ENCODE measurements at places on chromosomes 12 and 14.

DNA sequence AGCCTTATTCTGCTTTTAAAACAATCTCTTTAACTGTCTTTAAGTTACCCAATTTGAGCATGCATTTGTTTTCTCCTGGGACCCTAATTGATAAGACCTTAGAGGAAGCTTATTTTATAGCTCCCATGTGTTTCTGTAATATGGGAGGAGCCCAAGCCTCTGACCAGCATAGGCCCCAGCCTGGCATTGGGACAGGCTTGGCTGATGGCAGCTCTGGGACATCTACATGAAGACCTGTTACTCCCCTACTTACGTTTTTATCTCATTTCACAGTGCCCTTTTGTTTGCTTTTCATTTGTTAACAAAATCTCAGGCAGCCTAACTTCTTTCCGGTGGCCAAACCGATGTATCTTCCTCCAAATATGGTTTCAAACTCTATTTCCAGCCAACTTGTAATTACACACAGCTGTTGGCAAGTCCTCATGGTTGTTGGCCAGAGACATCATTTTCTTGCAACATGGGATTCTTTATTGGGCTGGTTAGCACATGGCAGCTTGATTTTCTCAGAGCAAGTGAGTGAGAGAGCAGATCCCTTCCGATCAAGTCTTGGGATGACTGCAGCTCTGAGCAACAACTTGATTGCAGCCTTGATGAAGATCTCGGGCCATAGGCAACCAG, 1117.5 kb downstream of the AACS start:
- DNase-seq = no peak

- DNase-seq = no peak
Measured at GRCh38 chr12:1878214-1878613, 40.2 kb downstream of the CACNA2D4 start.

DNA sequence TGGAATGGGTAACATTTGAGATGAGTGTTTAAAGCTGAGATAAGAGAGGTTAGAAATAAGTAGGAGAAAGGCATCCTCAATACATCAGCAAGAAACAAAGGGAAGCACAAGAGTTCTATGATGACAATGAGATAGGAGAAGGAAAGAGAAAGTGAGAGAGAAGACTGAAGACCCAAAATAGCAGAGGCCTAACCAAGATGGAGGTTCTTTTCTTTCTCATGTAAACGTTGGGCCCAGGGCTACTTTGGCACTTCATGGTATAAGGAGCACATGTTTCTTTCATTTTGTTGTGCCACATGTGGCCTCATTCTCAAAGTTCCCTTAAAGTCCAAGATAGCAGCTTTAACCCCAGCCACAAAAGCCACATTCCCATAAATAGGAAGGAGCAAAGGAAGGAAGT, 120.5 kb upstream of the RMST start:
- no peak for DNase-seq

DNA sequence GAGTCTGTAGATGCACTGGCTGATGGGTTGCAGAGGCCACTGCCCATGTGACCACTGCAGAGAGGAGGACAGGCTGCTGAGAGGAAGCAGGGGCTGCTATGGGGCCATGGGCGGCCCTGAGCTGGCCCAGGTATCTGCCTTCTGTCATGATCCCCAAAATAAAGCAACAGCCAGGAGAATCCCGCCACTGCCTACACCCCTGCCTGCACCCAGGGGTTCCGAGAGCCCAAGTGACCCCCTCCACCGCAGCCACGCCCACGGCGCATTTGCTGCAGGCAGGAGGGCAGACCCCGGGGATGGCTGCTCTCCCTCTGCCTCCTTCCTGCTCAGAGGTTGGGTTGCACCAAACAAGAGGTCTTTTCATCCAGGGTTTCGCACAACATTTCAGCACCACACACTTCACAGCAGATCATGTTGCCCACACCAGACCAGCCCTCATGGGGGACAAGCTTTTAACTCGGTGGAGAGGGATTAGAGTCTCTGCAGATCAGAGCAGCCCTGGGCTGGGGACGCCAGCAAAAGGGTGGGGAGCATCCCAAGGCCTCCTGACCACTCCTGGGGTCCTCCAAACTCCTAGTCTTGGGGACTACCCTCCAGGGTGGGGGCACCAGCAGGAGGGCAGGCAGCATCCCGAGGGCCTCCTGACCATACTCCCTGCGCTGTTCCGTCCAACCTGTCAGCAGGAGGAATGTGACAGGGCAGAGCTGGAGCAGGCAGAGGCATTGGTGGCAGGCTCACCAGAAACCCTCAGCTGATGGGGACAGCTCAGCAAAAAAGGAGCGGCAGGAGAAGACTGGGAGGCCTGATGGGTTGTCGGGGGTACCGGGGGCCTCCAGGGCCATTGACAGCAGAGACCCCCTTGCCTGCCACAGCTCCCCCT, 14.1 kb downstream of the CCDC85C start:
- DNase-seq = no peak

- DNase-seq = no peak
Measured at GRCh38 chr12:109604132-109604585, 30.6 kb downstream of the MVK start.

DNA sequence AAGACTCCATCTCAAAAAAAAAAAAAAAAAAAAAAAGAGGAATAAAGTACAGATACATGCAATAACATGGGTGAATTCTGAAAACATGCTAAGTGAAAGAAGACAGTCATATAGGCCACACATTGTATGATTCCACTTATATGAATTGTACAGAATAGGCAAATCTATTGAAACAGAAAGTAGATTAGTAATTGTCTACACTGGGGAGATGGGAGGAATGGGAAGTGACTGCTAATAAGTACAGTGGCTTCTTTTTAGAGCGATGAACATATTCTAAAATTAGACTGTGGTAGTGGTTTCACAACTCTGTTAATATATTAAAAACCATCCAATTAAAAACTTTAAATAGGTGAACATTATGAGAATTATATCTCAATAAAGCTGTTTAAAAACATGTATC, 74.4 kb downstream of the ANKS1B start:
- no peak for DNase-seq

DNA sequence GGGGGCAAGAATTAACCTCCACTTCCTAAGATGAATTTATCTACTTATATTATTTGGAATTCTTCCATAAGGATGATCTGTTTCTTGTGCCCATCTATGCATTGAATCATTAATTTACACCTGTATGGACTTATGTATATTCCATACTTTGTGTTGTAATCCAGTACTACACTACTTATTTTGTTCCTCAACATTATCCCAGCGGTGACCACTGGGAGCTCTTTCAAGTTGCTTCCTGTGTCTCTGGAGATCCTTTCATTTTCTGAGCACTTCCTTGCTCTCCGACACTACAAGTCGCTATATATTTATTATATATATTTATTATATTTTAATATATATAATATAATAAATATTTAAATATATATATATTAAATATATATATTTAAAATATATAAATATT, 54.9 kb upstream of the SCN8A start:
- no peak for DNase-seq

DNA sequence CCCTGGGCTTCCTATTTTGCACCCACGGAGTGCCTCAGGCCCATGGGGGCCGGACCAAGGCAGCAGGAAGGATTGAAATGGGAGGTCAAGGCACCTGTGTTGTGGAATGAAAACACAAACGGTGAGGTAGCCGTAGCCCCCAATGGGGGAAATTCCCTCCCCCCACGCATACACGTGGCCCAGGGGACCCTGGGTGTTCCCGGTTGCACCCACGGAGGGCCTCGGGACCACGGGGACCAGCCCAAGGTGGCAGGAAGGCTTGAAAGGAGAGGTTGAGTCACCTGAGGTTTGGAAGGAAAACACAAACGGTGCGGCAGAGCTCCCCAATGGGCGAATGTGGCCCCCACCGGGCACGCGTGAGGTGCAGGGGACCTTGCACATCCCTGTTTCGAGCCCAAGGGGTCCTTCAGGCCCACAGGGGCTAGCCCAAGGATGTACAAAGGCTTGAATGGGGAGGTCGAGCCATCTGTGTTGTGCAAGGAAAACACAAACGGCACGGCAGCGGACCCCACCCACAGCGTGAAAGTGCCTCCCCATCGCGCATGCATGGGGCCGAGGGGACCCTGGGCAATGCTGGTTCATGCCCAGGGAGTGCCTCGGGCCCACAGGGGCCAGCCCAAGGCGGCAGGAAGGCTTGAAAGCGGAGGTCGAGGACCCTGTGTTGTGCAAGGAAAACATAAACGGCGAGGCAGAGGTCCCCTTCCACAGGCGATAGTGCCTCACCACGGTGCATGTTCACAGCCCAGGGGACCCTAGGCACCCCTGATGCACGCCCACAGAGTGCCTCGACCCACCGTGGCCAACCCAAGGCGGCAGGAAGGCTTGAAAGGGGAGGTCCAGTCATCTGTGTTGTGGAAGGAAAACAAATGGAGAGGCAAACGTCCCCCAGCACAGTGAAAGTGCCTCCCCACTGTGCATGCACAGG, 376.7 kb downstream of the ALG10 start:
- DNase-seq = peak; percentile 9

DNA sequence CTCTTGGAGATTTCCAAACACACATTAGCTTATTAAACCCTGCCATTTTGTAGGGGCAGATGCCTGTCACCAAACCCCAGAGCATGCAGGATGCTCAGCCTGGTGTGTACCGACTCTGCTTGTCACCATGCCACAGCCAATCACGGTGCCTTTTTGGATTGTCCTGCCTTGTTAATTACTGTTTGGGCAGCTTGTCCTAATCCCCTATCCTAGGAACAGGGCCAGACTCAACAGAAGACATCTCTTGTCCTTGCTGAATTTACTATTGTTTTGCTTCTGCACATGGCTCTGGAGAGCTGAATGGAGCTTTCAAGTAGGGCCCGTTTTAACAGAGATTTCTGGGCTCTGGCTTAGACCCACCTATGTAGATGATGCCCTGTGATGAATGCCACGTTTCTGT, 388.5 kb downstream of the AACS start:
- no peak for DNase-seq

- no peak for DNase-seq
Measured at GRCh38 chr14:103028161-103028767, 29.1 kb downstream of the CDC42BPB start.

- no peak for DNase-seq
Measured at GRCh38 chr14:87805315-87805723, 187.7 kb downstream of the GALC start.

GRCh38 chr14:51328064-51328771, 88.2 kb downstream of the TMX1 start:
- DNase-seq = no peak

DNA sequence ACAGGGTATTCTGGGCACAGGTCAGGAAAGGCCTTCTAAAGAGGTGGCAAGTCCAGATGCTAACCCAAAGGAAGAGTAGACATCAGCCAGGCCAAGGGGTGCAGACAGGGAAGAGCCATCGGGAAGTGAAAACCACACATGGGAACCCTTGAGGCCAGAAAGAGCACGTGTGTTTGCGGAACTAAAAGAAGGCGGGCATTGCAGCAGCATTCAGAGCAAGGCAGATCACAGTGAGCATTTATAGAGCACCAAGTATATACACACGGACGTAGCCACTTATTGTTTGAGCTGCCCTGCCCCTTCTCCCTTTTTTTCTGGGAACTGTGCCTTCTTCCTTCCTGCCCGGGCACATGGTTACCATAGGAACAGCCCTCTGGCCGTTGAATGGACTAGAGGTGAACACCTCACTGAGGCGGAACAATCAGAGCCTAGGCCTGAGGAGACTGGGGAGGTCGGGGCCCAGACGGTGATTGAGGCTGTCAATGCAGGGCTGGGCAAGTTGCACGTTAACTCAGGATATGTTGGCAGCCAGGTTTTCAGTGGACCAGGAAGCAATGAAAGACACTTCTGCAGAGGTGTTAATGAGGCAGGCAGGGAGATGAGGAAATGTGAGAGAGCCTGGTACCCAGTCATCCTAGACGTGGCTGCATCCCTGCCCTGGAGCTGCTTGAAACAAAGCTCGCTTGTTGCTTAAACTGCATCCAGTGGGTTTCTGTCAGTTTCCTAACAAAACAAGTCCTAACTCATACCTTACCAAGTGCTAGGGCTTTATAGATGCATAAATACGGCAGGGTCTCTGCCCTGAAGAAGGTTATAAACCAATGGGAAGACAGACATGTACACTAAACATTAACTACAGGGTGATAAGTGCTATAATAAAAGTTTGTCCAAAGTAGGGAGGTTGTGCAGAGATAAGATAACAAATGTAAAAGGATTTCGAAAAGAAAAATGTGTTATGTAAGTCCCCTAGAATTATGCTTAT, 34.2 kb downstream of the MOAP1 start:
- no peak for DNase-seq

DNA sequence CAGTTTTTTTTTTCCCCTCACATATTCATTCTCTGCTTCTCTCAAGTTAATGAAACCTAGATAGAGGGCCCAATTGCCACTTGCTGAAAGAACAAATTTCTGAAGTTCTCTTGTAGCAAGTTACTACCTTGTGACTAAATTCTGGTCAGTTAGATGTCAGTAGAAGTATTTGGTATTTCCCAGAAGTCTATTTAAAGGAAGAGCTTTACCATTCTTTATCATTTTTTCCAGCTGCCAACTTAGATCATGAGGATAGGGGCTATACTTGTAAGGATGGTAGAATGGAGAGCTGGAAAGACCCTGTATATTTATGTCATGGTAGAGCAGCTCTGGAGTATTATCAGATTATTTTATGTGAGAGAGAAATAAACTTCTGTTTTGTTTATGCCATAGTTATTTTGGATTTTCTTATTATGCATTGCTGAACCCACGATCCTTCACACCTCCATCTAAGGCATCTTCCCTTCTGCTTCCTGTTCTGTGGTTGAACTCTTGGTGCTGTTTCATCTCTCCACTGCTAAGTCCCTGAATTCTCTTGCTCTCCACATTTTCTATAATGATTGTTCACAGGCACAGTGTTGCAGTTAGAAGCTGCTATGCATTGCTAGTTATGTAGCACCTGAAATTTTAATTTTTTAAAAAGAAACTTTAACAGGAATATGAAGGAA, 25.9 kb downstream of the FUT8 start:
- DNase-seq = no peak

DNA sequence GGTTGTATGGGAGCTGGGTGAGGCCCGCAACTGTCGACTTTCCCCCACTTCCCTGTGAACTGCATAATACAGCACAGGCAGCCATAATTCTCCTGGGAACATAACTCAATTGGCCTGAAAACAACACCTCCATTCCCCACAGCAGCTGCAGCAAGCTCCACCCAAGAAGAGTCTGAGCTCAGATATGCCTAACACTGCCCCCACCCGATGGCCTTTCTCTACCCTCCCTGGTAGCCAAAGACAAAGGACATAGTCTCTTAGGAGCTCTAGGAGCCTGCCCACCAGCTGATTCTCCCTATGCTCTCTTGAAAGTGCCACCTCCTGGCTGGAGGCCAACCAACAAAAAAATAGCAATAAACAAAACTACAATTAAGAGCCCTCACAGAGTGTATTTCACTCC, 542.7 kb upstream of the LMO3 start:
- DNase-seq = no peak

DNA sequence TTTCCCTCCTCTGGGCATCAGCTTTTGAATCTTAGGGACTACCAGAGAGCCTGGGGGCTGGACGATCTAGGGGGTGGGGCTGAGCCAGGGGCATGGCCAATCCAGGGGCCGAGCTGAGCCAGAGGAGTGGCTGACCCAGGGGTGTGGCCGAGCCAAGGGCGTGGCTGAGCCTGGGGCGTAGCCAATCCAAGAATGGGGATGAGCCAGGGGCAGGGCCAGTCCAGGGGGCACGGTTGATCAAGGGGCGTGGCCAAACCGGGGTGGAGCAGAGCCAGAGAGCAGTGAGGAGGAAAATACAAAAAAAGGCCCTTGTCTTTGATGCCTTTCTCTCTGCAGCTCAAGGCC, 219.3 kb upstream of the NOS1 start:
- DNase-seq = no peak

Measured in CD4-positive, alpha-beta T cell treated with Interleukin-4 for 1 hour (primary cell).